ENCODE measurements at places on chromosomes 3 and 15.
A peak's percentile ranks its signal among the peaks of the same experiment; 100 is the strongest.

DNA sequence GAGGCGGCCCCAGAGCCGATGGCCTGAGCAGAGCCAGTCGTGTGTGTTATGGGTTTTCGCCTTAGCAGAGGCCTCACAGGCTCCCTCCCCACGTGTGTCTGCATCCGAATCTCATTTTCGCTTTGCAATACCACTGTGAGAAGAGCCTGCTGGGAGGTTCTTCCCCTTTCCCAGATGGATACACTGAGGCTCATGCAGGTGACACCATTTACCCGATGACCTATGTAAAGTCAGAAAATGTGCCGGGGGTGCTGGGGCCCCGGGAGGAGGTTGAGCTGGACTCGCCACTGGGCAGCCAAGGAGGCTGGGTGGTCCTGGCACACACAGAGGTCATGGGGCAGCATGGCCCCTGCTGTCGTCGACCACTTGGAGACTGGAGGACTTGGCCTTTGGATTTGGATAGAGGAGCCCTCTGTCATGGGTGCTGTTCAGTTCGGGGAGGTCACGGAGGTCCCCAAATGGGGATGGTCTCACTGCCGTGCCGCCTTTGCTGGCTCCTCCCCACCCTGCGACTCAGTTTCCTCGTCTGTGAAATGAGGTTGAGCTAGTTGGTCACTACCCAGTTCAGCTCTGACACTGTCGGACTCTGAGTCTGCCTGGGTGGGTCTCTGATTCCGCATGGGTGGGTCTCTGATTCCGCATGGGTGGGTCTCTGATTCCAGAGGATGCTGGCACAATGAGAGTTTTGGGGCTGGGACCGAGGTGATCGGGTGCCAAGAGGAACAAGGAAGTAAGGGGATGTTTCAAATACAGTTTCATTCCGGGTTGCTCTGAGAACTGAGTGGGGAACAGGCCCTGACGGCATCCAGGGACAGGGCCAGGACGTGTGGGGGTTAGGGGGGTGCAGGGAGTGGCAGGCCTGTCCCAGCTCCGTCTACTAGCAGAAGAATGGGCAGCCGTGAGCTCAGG lies 23.2 kb upstream of the MUC4 start:
- DNase-seq: no peak

DNA sequence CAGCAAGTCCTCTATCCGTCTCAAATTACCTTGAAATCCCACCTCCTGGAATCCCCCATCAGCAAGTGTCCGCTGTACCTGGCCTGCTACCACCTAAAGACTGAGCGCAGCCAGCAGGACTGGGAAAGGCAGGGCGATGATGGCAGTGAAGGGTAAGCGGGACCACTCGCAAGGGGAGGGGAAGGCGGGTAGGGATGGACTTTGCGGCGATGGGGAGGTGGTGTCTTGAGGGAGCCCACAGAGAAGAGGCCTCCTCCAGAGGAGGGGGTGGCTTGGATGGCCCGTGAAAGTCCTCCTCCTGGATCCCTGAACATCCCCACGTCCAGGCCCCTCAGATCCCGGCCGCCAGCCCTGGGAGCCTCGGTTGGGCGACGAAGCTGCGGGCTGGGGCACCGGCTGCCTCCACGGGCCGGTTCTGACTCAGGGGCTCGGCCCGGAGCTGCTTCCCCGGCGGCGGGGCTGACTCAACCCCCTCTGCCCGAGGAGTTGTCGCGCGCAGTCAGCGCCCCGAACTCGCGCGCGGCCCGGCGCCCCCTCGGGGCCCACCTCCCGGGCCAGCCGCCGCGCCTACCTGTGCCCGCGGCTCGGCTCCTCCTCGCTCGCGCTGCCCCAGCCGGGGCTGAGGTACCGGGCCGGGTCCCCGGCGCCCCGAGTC lies 512 bp downstream of the LARP6 start:
- peak; percentile 60 for DNase-seq

DNA sequence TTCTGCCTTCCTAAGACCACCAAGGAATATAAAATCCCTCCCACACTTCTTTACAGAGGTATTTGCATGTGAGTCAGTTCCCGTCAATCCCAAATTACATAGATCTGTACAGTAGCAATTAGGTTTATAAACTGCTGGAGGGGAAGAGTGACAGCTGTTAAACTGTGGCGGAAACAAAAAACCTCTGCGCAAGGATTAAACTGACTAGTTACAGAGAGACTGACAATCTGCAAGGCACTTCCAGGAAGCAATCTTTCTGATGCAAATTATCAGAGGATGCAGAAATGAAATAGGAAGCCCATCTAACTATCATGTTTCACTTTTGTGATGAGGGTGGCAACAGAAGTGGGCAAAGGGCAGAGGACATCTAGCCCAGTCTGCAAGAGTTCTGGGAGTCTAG lies 150.4 kb downstream of the RTP4 start:
- no peak for DNase-seq

DNA sequence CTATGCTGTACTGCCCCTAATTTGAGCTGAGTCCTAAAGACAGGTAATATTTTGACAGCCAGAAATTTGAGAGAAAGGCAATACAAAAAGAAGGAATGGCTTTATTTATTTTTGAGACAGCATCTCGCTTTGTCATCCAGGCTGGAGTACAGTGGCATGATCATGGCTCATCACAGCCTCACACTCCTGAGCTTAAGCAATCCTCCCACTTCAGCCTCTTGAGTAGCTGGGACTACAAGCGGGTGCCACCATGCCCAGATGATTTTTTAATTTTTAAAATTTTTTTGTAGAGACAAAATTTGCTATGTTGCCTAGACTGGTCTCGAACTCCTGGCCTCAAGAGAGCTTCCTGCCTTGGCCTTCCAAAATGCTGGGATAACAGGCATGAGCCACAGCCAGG lies 77.4 kb upstream of the SLC4A7 start:
- DNase-seq: no peak

DNA sequence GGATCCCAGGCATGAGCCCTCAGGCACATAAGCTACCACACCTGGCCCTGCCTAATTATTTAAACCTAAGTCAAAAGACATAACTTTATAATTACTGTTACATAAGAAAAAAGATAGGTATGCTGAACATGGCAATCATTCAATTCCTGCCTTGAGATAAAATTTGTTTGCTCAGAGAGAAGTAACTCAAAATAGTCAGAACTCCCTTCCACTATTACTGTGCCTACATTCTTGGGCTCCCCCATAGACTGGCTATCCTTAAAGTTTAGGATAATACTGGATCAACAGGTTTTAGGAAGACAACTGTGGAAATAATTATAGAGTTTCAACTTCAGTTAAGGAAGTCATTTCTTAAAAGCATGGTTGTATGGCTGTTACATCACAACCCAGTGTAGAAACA lies 9.9 kb downstream of the WDR53 start:
- no peak for DNase-seq

DNA sequence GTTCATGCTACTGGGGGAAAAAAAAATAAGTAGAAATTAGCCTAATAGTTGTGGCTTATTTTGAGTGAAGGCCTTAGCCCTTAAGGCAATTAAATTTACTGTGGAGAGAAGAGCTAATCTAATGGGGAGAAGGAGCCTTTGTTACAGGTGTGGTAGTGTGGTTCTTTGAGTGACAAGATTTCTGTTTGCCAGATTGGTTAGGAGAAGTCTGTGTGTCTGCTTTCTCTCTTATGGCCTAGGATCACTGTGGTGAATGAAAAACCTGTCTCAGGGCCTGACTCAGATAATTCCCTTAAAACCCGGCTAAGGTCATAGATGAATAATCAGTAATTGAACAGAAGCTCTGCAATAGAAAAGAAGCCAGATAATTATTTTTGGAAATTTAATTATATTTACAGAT lies 27.0 kb downstream of the OPA1 start:
- DNase-seq: no peak

Data from skin of body (tissue), 3 donors.